Psoas muscle (tissue), 8 donors: ENCODE measurements at places on chromosomes 7 and 10.

DNA sequence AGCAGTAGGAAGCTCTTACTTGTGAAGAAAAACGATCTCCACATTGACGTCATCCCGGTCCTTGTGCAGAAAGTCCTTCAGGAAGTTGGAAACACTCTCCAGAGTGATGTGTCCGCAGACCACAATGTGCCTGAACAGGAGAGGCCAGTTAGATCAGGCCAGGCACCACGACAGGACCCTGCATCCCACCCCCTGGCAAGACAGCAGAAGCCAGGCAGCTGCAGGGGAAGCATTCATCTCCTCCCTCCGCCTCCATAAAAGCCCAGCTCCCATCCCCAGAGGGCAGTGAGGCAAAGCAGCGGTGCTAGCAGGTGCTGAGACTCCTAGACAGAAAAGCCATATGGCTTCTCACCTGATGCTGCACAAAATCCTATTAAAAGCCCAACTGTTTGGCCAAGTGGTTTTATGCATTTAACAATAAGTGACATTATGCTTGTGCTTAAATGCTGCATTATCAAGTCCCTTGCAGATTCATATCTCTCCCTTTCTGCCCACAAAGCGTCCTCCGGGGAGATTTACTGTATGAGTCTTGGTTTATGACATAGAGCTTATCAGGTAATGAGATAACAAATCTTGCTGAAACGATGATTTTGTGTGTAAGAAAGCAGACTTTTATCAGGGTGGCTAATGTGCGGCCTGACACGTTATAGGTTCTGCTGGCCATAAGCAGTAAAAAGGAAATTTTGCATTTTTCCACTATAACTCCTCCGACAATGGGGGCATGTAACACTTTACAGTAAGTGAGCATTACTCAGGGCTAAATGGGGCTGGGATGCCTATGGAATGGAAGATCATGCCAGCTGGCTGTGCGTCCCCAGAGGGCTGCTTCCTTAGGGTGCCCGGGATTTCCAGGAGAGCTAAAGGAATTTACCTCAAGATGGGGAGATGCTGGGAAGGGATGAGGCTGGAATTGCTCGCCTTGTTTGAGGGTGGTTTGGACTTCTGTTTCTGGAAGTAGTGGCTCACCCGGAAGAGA, 546.9 kb downstream of the KCNMA1 start:
- no peak overlapping the region for H3K4me3 ChIP-seq
- H3K27me3 ChIP-seq: no peaks in the 10 kb centered on the region
- no peaks in the 10 kb centered on the region for H3K4me1 ChIP-seq
- H3K36me3 ChIP-seq: peaks cover 3% of the 10 kb centered on the region
- no peak overlapping the region for H3K27ac ChIP-seq

DNA sequence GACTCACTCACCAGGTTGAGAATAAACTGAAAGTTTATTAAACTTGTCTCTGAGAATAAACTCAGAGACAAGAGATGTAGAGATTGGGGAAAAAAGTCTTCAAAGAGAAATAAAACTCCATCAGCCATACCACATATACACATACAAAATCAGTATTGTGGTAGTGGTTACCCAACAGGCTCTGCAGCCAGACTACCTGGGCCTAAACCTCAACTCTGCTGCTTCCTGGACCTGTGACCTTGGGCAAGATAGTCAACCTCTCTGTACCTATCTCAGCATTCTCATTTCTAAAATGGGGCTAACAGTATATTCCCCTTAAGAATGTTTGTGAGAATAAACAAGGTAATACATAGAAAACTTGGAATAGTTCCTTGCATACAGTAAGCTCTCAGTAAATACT, 15.3 kb downstream of the TPK1 start:
- no peak overlapping the region for H3K4me3 ChIP-seq
- no peak overlapping the region for H3K27ac ChIP-seq

DNA sequence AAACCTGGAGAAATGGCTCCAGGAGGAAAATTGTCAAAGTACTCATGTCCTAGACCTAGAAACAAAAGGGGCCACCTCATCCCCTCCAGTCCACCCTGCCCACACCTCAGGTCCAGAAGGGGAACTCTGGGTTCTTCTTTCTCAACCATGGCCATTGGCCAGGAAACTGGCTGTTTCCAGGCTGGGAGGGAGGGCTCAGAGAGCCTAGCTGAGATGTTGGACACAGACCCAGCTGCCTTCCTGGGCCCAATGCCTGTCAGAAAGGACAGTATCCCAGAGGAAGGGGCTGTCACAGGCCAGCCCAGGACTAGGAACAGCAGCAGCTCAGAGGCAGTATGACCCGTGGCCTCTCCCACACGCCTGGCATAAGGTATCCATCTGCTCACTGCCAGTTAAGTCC, 9.6 kb downstream of the GRID1 start:
- no peaks in the 10 kb centered on the region for H3K36me3 ChIP-seq
- H3K4me3 ChIP-seq: no peak overlapping the region
- H3K4me1 ChIP-seq: no peaks in the 10 kb centered on the region
- no peak for DNase-seq
- H3K27ac ChIP-seq: no peak overlapping the region

GRCh38 chr7:123417580-123417979, 116.8 kb downstream of the IQUB start:
- H3K27me3 ChIP-seq: no peaks in the 10 kb centered on the region
- DNase-seq: no peak
- H3K4me3 ChIP-seq: no peak overlapping the region
- H3K36me3 ChIP-seq: no peaks in the 10 kb centered on the region
- no peak overlapping the region for H3K27ac ChIP-seq
